Fibroblast of skin of scalp (primary cell): ENCODE measurements at places on chromosomes 2 and 18.

- peak; percentile 63 for DNase-seq
Measured at GRCh38 chr2:133414486-133415209, 153.6 kb downstream of the NCKAP5 start.

DNA sequence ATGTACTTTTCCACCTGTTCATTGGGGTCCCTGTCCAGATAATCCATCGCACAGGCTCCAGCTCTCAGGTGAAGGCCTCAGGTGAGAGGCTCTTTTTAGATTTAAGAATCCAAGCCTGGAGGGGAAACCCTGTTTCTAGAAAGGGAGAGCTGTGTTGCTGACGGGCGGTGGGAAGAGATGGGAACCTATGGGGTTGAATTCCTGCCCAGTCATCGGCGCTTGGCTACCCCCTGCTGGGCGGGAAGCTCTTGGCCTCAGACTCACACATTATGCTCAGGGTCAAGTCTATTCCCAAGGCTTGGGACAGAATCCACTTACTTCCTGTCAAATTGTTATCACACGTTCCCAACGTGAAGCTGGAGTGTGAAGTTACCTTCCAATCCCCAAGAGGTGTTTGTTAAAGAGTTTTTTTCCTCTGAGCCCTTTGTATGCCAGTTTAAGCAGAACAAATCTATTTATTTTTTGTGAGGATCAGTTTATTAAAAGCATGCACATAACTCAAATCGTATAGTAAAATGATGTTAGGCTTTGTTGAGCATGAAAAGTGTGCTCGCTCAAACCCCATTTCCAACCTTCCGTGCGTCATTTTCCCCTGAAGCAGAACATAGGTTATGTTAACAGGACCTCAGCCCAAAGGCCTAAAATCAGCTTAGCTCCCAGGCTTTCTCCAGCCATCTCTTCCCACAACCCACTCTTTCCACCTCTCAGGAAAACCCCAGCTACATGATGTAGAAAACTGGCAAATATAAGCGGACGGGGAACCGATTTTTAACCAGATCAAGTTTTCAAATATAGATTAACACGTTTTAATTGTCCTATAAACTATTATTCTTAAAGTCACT, 181.7 kb upstream of the ETAA1 start:
- DNase-seq = peak; percentile 79

DNA sequence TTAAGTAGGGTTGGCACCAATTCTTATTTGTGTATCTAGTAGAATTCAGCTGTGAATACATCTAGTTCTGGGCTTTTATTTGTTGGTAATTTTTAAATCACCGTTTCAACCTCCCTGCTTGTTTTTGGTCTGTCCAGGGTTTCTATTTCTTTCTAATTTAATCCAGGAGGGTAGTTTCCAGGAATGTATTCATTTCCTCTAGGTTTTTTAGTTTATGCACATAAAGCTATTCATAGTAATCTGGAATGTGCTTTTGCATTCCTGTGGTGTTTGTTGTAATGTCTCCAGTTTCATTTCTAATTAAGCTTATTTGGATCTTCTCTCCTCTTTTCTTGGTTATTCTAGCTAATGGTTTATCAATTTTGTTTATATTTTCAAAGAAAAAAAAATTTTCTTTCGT, 1361.8 kb upstream of the DDX18 start:
- peak; percentile 3 for DNase-seq

- DNase-seq = no peak
Measured at GRCh38 chr2:178574789-178575188, 94.5 kb downstream of the PLEKHA3 start.

DNA sequence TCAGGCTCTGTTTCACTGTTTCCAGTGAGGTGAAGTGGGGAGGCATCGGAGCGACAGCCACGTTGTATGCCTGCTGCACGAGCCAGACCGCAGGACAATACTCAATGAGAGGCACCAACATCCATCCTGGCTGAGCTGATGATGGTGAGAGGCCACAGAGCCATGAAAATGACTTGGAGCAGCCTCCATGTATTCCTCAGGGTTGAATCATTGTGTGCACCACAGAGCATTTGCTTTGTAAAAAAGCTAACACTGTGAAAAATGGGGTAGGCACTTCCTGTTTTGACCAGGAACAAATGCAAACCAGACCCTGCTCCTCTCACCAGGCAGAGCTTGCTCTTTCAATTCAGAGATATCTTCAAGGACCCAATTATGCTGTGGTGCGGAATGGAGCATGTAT, 87.2 kb downstream of the LPIN1 start:
- peak; percentile 95 for DNase-seq
